Stimulated activated CD8-positive, alpha-beta memory T cell treated with anti-CD3 and anti-CD28 coated beads, Interleukin-4, amount 100 ng/mL, for 4 hours (primary cell): ENCODE measurements at places on chromosomes 12 and 14.

DNA sequence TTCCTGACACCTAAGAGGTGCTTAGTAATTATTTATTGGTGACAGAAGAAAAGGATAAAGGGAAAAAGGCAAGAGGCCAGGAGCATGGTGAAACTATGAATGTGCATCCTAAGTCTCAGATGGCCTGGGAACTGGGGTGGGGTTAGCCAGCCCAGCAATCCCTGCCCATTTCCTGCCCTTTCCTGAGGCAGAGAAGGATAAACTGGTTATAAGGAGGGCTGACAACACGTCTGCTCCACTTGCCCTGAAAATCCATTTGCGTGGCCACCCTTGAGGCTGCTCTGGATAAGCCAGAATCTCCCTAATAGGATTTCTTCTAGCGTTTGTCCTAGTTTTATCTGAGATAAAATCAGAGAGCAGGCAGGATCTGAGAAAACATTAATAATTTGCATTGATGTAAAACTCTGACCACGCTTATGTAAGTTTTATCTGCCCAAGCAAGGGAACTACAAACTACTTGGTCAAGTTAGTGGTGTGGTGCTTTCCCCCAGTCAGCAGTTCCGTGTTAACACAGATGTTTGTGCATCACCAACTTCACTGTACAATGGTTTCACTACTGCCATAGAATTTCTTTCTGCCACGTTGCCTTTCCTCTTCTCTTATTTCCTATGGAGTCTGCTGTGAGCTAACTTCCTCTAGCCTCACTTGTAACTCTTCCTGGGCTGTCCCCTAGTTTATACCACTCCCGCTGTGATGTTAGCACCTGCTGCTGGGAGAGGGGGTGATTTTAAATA is 392.7 kb downstream of the RPS29 start:
- DNase-seq, result no peak

GRCh38 chr12:2113119-2113912 is 60.5 kb downstream of the CACNA1C start:
- DNase-seq, result no peak

- no peak for DNase-seq
Measured at GRCh38 chr14:68547305-68548193, 245.3 kb downstream of the ZFP36L1 start.

GRCh38 chr14:68747393-68747792 is 45.5 kb downstream of the ZFP36L1 start:
- DNase-seq, result no peak
